Adipocyte (in vitro differentiated cells): ENCODE measurements at places on chromosomes 11 and 22.

- DNase-seq, result no peak
Measured at GRCh38 chr22:29483254-29483653, 3.2 kb downstream of the NEFH start.

- DNase-seq, result peak; percentile 57
Measured at GRCh38 chr11:117096201-117096991, 1.8 kb downstream of the SIK3 start.

GRCh38 chr11:133928628-133929059, 28.1 kb downstream of the IGSF9B start:
- peak; percentile 34 for DNase-seq

GRCh38 chr11:90234977-90235376, 12.1 kb upstream of the CHORDC1 start:
- DNase-seq, result peak; percentile 2
